Stomach (tissue), 19 donors: ENCODE measurements at places on chromosomes 7 and 10.

DNA sequence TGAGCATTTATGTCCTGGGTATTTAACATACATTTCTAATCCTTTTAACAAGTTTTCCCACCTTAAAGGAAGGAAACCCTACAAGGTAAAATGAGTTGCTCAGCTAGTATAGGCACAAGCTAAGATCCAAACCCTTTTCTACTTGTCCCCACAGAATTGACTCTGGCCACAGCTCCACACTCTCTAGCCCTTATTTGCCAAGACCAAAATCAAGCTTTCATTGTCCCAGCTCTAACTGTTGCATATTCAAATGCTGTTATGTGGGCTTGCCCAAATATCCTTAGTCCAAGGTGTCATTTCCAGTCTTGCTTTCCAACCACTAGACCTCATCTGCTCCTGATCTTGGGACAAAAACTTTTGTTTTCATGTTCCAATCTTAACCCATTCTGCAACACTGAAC is 31.3 kb upstream of the LSM8 start:
- H3K4me3 ChIP-seq, result no peak overlapping the region
- DNase-seq, result no peak
- H3K36me3 ChIP-seq, result no peaks in the 10 kb centered on the region
- H3K27ac ChIP-seq, result no peak overlapping the region

DNA sequence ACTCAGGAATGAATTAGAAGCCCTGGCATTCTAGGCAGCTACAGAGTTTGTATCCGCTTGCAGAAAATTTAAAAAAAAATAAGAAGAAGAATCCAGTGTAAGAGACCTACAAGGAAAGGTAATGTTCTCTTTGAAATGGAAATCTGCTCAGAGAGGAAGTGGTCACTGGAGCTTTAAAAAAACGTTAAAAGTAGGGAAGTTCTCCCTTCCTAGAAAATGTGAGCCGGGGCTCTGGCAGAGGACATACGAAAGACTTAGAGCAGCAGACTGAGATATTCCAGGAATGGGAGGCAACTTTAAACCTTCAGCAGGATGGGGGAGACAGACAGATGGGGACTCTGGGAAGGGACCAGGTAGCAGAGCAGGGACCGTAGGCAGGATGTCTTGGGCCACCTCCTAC is 149.4 kb upstream of the NPS start:
- H3K27me3 ChIP-seq, result no peaks in the 10 kb centered on the region
- H3K4me3 ChIP-seq, result no peak overlapping the region
- H3K36me3 ChIP-seq, result no peaks in the 10 kb centered on the region
- no peaks in the 10 kb centered on the region for H3K4me1 ChIP-seq
- no peak for DNase-seq
- H3K27ac ChIP-seq, result no peak overlapping the region

GRCh38 chr10:117053482-117053881 is 48.5 kb upstream of the SHTN1 start:
- no peak overlapping the region for H3K27ac ChIP-seq
- no peak for DNase-seq
- H3K36me3 ChIP-seq, result no peaks in the 10 kb centered on the region
- H3K4me3 ChIP-seq, result no peak overlapping the region
- no peaks in the 10 kb centered on the region for H3K27me3 ChIP-seq

GRCh38 chr10:8189458-8189857 is 135.0 kb downstream of the GATA3 start:
- peaks cover 11% of the 10 kb centered on the region for H3K27me3 ChIP-seq
- no peaks in the 10 kb centered on the region for H3K36me3 ChIP-seq
- H3K4me1 ChIP-seq, result no peaks in the 10 kb centered on the region
- no peak for DNase-seq

GRCh38 chr7:53398566-53398965 is 363.1 kb downstream of the POM121L12 start:
- H3K27me3 ChIP-seq, result no peaks in the 10 kb centered on the region
- no peaks in the 10 kb centered on the region for H3K36me3 ChIP-seq
- no peak overlapping the region for H3K27ac ChIP-seq
- no peak overlapping the region for H3K4me3 ChIP-seq

DNA sequence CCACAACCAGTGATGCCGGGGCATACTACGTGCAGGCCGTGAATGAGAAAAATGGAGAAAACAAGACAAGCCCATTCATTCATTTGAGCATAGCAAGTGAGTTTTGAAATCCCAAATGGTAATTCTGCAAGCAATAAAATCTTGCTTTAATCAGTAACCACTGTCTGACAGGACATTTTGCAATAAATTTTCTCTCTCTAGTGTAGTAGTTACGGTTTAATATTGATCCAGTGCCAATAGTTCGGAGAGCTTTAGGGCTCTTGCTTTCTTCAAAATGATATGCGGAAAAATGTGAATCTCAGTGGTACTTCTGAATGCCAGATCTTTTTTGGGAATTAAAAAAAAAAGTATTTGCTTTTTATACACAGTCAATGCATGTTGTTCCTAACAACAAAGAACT is 520.4 kb downstream of the SDK1 start:
- no peak for DNase-seq
- H3K27me3 ChIP-seq, result no peaks in the 10 kb centered on the region
- no peaks in the 10 kb centered on the region for H3K4me1 ChIP-seq
- no peak overlapping the region for H3K27ac ChIP-seq

DNA sequence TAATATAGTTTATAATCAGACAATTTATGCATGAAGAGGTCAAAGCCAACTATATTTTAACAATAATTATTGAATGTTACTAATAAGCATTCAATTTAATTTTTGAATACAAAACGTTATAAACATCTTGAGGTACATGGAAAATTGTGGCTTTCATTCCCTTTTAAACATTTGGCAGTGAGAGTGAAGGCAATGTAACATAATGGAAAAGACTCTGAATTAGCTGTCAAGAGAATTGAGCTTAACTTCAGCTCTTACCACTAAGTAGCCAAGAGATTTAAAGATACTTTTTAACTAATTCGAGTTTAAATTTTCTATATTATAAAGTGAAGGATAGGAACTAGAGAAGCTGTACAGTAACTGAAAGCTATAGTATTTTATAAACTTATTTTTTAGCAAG is 98.6 kb downstream of the SEMA3A start:
- no peaks in the 10 kb centered on the region for H3K36me3 ChIP-seq
- H3K4me3 ChIP-seq, result no peak overlapping the region
- peaks cover 21% of the 10 kb centered on the region for H3K4me1 ChIP-seq
- no peak for DNase-seq
- no peak overlapping the region for H3K27ac ChIP-seq

- H3K4me3 ChIP-seq, result no peak overlapping the region
Measured at GRCh38 chr10:90289037-90289436, 568.8 kb downstream of the HTR7 start.

GRCh38 chr10:70324339-70324861 is 40.6 kb upstream of the NPFFR1 start:
- peak; percentile 36 for DNase-seq
- H3K36me3 ChIP-seq, result no peaks in the 10 kb centered on the region
- H3K4me3 ChIP-seq, result no peak overlapping the region
- H3K27ac ChIP-seq, result peak overlapping the region; percentile 2
- no peaks in the 10 kb centered on the region for H3K27me3 ChIP-seq
- peaks cover 10% of the 10 kb centered on the region for H3K4me1 ChIP-seq
